ENCODE measurements at places on chromosomes 1 and 21.
A peak's percentile ranks its signal among the peaks of the same experiment; 100 is the strongest.

DNA sequence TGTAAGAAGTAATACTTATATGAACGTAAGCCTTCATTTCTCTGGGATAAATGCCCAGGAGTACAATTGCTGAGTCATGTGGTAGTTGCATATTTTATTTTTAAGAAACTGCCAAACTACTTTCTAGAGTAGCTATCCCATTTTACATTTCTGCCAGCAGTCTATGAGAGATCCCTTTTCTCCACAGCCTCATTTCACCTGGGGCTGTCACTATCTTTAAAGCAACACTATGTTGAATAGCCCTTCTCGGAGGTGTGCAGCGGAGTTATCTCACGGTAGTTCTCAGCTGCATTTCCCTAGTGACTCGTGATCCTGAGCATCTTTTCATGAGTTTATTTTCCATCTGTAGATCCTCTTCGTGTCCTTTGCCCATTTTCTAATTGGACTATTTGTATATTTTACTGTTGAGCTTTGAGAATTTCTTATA is 93.4 kb downstream of the ADARB1 start:
- DNase-seq = no peak

DNA sequence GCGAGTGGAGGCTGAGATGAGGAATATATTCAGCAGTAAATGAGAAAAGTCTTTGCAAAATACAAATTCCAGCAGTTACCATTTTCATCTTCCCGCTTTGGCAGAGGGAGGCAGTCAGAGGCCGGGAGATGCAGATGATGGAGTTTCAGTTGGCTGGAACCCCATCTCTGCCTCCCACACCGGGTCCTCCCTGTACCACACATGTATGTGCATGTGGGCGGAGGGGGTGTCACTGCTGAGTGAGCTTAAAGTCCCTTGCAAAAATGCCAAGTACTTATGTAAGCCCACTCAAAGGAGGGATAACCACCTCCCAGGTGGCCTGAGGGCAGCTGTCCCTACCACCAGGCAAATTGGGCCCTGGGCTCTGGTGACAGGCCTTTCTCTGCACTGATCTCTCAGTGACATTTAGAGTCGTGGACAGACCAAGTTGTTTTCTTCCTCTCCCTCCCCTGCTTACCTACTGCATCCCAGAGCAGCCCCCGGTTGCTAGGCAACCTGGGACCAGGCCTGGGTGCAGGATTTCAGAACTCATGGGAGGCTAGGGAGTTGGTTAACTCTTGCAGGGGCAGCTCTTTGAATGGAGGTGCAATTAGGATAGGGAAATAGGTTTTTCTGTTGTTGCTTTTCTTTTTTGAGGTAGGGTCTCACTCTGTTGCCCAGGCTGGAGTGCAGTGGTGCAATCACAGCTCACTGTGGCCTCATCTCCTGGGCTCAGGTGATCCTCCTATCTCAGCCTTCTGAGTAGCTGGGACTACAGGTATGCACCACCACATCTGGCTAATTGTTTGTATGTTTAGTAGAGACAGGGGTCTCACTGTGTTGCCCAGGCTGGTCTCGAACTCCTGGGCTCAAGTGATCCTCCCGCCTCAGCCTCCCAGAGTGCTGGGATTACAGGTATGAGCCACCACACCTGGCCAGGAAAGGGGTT is 17.1 kb upstream of the UBXN10 start:
- DNase-seq = no peak

GRCh38 chr1:111551623-111552411 is 48.4 kb upstream of the ADORA3 start:
- DNase-seq = peak; percentile 81

DNA sequence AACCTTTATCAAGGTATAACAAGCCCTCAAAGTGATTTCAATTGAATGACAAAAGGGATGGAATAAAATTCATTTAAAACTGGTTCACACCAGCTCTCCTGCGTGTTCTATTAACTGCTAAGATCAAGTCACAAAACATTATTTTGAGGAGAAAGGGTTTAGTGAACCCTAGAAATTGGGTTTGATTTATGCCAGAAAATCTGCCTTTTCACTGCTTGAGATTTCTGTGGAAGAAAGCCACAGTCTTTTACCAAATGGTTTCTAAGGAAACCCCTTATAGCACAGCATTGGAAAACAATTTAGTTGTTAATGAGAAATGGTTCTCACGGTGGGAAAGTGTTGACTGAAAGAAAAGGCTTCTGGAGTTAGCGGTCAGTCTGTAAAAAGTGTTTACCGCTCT is 43.6 kb upstream of the DPH5 start:
- DNase-seq = no peak

DNA sequence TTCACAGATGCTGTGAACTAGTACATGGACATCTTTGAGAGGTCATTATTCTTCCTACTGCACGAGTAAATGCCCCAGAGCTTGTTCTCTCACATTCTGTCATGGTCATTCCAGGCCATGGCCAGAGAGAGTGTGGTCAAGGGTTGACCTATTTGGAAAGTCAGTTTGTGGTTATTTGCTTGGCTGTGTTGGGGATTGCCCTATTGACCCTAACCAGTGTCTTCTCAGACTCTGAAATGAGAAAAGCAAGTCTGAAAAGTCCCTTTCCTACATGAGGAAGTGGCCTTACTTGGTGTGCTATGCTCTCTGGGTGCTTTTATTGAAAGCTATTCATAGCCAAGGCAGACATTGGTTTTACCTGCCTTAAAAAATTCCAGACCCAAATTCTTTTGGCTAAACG is 26.6 kb downstream of the CLIC6 start:
- no peak for DNase-seq

Measured in testis (tissue), 5 donors.